Stimulated activated CD4-positive, alpha-beta T cell treated with anti-CD3 and anti-CD28 coated beads, Interleukin-4, amount 100 ng/mL, for 24 hours (primary cell): ENCODE measurements at places on chromosomes 3 and 15.

DNA sequence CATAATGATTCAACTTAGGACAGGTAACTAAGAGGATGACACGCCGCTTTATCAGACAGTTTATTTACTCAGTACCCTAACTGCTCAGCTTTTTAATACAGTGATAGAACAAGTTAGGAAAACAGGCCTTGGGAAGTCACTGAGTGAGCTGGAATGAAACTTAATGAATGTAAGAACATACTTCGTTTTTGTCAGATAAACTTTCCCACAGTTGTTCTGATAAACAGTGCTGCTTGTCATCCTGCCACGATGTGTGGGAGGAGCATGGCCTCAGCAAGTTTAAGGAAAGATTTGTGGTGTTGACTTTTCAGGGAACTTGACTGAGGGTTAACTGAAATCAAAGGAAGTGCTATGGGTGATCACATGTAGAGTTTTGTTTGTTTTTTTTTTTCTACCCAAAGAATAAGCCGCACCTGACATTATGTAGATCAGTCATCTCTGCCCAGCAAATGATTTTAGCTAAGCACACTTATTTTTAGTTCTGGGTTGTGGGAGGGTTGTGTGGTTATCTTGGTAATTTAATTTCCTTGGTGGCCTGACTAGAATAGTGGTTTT lies 5.6 kb upstream of the P2RY14 start:
- DNase-seq, result peak; percentile 13

DNA sequence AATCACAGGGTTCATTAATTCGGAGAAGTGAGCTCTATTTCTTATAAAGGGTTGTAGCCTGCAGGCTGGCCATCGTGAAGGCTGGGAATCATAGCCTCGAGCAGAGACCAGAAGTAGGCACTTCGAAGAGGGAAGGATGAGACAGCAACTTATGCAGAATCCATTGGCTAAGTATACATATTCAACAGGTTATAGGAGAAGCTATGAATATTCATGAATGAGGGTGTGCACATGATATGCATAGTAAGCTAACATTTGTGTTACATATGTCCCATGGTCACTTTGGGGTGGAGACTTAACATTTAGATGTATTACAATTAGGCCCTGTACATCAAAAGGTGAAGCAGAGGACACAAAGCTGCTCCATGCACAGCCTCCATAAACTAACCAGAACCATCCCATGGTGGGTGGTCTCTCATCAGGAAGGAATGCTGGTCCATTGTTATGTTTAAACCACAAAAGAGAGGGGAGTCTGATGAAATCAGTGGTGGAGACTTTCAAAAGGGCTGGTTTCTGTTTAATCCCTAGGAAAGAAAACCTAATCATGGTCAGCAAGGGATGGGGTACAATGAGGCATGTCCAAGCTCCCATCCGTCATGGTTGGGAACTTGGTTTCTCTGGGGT lies 80.8 kb upstream of the FHIT start:
- DNase-seq, result no peak

DNA sequence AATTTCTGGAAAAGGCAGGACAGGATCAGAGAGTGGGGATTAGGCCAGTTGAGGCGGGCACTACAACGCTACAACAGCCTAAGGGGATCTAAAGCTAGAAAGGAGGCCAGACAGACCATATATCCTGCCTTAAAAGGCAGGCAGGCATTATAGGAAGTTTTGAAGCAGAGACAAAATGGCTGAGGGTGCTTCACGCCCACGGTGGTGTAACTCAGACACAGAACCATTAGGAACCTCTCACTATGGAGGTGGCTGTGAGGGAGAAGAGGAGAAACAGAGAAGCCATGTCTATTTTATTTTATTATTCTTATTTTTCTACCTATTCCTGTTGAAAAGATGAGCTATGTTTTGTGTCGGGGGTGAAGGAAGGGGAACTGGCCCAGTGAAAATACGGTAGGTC lies 2.1 kb upstream of the USP4 start:
- no peak for DNase-seq

DNA sequence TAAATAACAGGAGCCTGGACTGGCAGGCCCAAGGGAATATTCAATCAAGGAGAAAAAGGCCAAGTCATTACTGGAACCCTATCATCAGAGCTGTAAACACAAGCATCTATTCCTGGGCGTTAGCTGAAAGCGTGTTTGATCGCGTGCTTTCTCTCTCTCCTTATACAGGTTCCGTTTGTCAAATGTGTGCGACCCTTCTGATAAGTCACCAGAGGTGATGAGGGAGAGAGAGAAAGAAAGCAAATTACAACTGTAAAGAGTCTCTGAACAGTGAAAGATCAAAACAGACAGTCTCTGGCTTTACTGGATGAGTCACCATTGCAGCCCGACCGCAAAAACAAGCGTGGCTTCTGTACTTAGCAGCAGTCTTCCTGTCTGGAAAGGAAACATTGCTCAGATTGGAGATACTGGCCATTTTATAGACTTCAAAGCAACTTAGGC lies 39.5 kb upstream of the TPRG1 start:
- peak; percentile 78 for DNase-seq

DNA sequence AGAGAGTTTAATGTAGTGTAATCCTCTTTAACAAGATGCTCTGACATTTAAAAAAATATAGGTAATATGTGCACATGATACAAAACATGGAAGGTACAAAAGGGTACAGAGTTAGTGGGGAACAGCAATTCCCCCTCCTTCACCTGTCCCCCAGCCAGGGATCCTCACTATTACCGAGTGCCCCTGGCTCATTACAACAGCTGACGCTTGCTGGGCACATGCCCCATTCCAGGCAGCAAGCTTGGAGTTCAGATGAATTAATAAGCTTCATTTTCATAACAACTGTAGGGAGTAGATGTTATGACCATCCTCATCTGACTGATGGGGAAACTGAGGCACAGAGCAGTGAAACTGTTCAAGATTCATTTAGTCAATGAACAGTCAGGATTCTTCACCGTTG lies 41.2 kb downstream of the PCSK6 start:
- no peak for DNase-seq

- DNase-seq, result no peak
Observed at GRCh38 chr3:42544492-42545283, 37.1 kb downstream of the SEC22C start.

DNA sequence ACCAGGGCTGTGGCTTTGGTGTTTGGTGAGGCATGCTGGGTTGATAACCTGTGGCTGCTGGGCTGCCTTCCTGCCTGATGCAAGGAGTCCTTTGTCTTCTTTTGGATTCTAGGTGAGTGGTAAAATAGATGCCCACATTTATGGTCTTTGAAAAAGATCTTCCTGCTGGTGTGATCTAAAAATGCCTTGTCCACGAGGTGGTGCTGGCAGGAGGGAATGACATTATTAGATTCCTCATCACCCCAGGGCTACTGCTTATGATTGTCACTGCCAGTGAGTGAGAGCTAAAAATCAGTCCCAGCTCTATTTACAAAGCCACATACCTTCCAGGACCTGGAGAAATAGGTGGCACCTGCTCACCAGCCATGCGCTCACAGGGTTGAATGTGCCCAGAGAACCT lies 355.5 kb upstream of the ROPN1 start:
- DNase-seq, result no peak

DNA sequence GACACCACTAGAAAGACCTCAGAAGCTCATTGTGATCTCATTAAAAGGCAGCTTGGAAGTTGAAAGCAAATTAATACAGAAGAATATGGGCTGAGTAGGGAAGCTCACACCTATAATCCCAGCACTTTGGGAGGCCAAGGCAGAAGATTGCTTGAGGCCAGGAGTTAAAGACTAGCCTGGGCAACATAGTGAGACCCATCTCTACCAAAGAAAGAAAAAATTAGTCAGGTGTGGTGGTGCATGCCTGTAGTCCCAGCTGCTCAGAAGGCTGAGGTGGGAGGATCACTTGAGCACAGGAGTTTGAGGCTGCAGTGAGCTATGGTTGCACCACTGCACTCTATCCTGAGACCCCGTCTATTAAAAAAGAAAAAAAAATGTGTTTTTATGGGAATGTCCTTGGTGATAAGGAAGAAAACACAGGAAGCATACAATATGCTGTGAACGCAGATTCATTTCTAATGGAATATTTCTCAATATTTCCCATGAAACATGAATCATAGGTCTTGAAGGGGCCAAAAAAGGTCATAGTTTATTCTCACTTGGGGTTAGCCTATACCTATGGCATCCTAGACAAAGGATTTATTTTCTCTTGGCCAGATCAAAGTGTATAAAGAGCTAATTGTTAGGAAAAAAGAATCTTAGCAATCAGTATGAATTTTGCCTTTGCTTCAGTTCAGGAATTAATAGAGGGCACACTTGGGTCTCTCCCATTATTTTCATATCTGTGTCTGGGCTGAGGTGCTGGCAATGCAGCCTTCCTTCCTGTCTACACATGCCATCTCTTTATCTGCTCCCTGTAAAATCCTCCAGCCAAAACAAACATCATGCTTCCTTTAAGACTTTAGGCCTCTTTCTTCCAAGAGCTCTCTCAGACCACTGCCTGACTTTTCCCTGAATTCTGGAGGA lies 98.2 kb downstream of the FNDC3B start:
- DNase-seq, result no peak

DNA sequence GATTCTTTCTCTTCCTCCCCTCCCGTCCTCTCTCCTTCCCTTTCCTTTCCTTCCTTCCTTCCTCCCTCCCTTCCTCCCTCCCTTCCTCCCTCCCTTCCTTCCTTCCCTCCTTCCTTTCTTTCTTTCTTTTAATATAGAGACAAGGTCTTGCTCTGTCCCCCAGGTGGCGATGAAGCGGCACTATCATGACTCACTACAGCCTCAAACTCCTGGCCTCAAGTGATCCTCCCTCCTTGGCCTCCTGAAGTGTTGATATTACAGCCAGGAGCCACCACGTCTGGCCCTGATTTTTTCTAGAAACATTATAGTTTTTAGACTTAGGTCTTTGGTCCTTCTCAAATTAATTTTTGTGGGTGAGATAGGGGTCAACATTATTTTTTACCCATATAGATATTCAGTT lies 15.5 kb downstream of the GRM2 start:
- DNase-seq, result no peak

GRCh38 chr15:98442901-98443300 lies 205.4 kb upstream of the IGF1R start:
- no peak for DNase-seq

DNA sequence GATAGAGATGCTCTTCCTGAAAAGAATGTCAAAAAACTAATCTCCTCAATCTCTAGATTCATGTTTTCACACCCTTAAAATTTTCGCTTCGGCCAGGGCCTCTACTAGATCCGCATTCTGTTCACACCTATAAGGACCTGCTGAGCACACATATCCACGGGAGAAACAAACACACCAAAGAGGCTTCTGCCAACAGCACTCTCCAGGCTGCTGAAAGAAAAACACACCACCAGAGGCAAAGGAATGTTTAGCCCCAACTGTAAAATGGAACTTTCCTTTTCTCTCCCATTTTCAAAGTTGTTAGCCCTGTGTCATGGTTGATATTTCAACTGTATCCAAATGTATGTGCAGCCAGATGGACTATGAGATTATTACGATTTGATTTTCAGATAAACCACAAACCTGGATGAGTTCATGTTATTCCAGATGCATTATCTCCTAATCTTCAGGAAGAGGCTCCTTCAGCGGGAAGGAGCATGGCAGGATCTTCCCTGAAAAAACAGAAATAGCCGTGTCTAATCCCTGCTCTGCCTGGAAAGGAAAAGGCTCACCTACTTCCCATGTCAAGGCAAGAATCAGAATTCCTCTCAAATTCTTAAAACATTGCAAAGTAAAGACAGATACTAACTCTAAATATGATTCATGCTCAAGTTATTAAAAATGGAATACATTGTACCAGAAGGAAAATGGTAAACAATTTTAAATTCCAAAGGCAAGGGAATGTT lies 442.7 kb upstream of the NR2F2 start:
- DNase-seq, result no peak

GRCh38 chr3:50154840-50155490 lies at the start of gene SEMA3F:
Gene SEMA3F, plus strand, starts transcription at chr3:50155324. Its CDS starts 4,299 bp downstream, at chr3:50159623.
- DNase-seq, result peak; percentile 58

DNA sequence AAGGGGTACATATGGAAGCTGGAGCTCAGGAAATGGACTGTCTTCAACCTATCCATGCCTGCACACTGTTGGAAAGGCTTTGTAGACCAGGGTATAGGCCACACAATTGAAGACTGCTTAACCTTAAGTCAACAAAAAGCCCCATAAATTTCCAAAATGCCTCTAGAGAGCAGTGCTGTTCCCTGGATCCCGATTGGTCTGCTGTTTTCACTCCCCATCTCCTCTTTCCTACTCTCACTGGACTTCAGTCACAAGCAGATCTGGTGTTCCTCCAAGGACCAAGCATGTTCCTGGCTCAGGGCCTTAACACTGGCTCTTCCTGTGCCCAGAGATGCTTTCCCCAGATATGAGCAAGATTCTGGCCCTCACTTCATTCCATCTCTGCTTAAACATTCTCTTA lies 22.8 kb upstream of the LRRC34 start:
- DNase-seq, result no peak

DNA sequence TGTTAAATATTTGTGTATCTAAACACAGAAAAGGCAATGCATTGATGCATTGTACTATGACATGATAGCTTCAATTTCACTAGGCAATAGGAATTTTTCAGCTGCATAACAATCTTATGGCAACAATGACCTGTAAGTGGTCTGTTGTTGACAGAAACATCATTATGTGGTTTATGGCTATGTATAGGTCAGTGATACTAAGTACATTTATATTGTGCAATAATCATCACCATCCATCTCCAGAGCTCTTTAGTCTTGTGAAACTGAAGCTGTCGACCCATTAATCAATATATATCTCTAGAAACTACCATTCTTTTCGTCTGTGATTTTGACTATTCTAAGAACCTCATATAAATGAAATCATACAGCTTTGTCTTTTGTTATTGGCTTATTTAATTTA lies 200.1 kb upstream of the ZNF717 start:
- no peak for DNase-seq
